ENCODE measurements at places on chromosomes 12 and 14.
A peak's percentile ranks its signal among the peaks of the same experiment; 100 is the strongest.

DNA sequence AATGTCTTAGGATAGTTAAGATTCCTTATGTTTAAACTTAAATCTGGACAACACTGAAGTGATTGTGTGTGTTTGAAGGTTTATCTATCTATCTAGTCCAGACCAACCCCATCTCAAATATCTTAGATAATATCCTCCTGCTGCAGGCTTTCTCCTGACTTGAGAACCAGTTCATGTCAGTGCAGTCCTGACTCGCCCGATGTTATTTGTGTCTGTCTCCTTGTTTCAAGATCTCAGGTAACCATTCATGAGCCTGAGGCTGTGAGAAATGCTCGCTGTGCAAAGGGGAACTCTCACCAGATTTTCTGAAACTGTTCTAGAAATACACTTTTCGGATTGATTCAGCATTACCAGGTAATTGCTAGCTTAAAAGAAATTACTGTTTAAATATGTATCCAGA lies 356.2 kb downstream of the SNAPC1 start:
- DNase-seq = no peak

GRCh38 chr12:97594236-97595088 lies 131.9 kb downstream of the RMST start:
- no peak for DNase-seq

- DNase-seq = peak; percentile 16
Measured at GRCh38 chr14:53539489-53540126, 386.5 kb upstream of the DDHD1 start.

DNA sequence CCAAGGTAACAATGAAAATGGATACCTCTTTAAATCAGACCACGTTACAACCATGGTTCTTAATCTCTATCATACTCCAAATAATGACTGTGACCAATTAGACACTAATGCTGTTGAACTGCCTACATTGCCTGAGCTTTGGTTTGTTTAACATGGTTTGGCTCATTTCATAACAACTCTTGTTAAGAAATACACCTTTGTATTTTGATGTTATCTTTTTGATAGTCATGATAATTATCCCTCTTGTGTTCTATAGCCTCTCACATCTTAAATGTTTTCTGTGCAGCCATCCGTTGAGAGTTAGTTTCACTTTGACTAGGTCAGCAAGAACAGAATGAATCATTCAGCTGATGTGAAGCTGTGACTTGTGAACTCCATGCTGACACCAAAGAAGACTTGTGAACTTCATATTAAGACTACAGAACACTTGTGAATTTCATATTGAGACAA lies 75.5 kb upstream of the RERGL start:
- DNase-seq = no peak

GRCh38 chr14:91653451-91653850 lies 78.4 kb downstream of the CATSPERB start:
- DNase-seq = no peak

DNA sequence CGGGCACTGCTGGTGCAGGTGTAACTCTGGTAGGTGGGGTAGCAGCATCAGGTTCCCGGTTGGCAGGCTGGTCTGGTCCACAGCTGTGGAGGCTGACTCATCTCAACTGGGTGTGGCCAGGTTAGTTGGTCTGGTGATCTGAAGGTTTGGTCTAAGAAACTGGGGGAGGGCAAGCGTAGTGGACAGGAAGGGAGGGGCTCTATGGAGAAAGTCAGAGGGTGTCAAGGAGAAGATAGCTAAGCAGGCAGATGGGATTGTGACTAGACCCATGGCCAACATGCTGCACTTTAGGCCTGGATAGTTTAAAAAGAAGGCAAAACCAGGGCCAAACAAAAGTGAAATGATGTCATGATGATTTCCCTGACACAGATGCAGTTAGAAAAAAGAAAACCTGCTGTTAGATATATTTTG lies 7.9 kb downstream of the TRIM9 start:
- DNase-seq = no peak

GRCh38 chr12:130013771-130014484 lies 110.1 kb upstream of the TMEM132D start:
- DNase-seq = peak; percentile 21

DNA sequence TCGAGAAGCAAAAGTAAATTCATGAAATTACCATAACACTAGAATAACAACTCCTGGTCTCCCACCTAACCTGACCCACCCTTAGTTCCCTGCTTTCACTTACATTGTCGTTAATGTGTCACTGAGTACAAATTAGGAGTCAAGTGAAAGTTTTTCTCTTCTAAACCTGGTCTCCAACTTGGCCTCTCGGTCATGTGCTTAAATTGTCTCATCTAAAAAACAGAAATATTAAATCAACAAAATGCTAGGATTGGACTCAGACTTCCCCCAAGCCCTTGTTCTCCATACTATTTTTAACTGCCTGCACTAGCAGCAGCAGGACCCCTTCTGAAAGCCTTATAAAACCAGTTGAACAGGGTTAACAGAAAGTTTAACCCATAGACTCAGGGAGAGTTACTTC lies 1.8 kb upstream of the BTG1 start:
- no peak for DNase-seq

- no peak for DNase-seq
Measured at GRCh38 chr14:94129758-94130414, 482 bp upstream of the IFI27L2 start.

- DNase-seq = no peak
Measured at GRCh38 chr14:104866451-104867370, 1.6 kb downstream of the CEP170B start.

DNA sequence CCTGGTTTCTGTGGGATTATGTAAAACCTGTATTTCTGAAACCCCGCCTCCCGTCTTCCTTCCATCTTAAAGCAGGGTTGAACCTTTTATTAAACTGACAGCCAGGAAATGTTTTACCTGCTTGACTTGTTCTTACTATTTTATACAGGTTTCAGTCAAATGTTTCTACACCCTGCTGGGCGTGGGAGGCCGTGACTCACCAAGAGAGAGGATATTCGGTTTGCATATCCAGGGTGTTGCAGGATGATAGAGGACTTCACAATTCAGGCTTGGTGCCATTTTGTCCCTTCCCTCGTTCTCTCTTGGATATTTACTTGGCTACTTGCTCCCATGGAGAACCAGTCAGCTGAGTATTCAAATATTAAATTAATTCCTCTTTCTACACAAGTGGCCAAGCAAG lies 69.7 kb downstream of the ARF6 start:
- DNase-seq = no peak

- DNase-seq = no peak
Measured at GRCh38 chr14:105328678-105329390, 14.3 kb downstream of the PACS2 start.

DNA sequence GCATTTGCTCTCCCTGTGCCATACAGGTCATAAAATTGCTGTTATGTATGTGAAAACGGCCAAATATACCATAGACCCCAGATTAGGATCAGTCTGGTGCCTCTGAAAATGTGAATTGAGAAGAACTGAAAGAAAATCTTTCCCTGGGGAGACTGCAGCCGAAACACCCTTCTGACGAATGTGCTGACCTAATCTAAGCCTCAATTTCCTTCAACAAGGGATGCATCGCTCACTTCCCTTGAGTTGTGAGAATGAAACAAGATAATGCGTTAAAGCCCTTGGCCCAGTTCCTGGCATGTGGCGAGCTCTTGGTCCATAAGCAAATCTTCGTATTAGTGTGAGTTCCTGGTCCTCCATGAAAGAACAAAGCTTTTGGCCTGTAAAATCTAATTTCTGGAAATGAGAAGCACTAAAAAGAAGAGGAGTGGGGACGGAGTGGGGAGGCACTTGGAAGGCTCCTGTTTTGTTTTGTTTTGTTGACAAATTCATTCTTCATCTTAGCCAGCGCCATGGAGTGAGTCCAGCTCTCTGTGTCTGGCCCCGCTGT lies 49.5 kb upstream of the RTRAF start:
- DNase-seq = no peak

DNA sequence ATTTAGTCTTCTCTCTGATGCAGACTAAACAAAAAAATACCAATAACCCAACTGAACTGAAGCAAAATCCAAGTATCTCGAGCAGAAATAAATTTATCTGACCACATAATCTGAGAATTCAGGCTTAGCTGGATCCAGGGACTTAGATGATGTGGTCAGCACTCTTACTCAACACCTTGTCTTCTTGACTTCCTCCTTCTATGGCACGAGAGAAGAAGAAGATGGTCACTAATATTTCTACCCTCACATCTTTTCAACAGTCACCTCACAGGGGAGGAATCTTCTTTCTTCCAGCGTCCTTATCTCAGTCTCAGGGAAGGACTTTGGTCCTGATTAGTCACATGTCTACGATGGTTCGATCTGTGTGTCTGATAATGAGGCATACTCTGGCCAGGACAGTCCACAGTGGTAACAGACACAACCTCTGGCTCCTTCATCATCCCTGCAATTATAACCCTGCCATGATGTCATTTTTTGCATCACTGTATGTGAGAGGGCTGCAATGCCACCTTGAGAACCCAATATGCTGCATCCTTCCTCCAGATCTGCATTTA lies 15.8 kb downstream of the RGS6 start:
- DNase-seq = no peak

GRCh38 chr14:22304326-22304725 lies 284.7 kb downstream of the DAD1 start:
- no peak for DNase-seq

DNA sequence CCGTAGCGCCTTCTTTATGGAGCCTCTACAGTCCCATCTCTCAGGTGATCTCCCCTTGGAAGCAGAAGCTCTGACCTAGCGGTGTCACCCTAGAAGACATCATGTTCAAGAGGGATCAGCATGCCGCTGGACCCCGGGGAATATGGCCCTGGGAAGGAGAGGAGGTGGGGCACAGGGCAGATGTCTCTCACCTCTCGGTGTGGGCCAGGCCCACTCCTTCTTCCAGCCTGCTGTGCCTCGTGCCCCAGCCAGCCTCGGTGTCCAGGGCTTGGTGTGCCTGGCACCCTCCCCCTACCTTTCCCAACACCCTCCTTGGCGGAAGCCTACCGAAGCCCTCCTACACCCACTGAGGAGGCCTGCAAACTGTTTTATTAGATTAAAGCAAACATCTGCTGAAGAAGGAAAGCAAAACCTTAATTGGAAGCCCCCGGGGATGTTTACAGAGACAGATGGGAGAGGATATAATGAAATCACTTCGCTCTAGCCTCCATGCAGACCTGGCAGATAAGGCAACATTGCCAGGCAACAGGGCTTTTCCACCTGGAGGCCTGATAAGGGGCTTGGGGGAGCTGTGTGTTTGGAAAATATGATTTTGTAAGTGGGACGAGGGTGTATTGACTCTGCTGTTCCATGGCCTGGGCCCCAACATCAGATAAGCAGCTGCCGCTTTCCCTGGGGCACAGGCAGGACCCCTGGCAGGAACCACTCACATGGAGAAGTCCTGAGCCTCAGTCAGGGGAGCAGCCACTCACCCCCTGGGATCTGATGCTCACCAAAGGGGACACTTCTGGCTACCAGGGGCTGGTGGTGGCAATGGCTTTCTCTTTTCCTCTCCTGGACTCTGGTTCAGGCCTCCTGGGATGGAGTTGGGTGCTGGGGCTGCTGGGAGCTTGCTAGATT lies 5.7 kb upstream of the CHGA start:
- DNase-seq = no peak

GRCh38 chr12:53695152-53696145 lies 19.6 kb upstream of the ATP5MC2 start:
- no peak for DNase-seq

DNA sequence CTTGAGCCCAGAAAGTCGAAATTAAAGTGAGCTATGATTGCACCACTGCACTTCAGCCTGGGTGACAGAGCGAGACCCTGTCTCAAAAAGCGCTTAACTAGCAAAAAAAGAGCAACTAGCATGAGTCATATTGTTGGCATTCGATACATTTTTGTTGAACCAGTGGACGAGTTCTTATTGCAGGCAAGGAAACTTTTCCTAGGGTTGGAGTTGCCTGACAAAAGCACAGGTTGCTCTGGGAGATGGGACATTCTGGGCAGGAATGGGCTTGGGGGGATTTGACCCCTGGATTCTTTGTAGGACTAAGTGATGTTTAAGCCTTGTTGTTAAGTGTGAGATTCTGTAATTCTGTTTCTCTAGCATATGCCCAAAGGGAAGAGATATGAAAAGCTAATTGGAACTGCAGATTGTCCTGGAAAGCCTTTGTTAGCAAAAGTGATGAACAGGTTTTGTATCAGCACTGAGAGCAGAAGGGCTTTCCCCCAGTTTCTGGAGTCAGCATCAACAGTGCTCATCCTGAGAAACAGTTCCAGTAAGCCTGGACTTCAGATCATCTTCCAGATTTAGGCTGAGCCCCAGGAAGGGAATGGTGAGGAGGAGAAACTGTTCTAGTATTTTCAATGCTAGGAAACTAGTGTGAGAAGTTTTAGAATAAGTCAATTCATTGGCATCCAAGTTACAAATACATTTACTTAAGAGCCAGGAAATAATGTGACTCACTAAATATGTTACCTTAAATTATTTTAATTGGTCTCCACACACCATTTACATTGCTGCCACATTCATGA lies 123.1 kb downstream of the SRGAP1 start:
- DNase-seq = no peak

DNA sequence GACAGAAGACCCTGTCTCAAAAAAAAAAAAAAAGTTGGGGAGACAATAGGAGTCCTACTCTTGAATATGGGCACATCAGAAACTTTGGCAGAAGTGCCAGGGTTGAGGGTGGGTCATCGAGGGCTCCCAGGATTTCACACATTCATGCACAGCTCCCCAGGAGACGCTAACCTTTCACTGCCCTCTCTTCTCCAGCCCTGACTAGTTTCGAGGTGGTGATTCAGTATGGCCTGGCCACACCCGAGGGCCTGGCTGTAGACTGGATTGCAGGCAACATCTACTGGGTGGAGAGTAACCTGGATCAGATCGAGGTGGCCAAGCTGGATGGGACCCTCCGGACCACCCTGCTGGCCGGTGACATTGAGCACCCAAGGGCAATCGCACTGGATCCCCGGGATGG lies 29.4 kb upstream of the LRP1-AS start:
- DNase-seq = no peak

DNA sequence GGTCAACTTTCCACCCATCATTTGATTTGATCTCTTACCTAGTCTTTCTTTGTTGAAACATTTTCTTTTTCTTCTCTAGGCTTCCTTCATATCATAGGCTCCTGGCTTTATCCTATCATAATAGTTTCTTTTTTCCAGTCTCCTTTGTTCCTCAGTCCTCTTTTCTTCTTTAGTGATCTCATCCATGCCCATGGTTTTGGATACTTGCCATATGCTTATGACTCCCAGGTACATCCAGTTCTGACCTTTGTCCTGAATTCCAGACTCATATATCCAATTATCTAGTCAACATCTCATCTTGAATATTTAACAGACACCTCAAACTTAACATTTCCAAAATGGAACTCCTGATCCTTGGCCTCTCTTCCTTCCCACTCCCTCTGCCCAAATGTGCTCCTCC lies 36.1 kb upstream of the KRAS start:
- no peak for DNase-seq

DNA sequence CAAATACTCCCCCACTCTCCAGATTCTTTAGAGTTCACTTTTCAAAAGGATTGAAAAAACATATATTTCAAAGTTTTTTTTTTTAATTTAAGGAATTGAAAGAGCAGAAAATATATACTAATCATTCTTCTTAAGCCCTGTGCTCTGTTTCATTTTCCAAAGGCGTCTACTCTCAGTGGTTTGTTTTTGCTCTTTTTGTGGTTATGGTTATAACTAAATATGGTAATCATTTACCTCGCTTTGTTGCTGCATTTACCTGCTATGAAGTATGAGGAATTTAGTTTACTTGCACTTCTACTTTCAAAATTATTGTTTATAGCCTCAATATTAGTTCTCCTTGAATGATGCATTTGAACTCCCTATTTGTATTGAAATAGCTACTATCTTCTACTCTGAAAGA lies 55.9 kb upstream of the LRRK2 start:
- DNase-seq = no peak

- DNase-seq = no peak
Measured at GRCh38 chr14:23512156-23512555, 39.4 kb downstream of the ZFHX2 start.
